Activated naive CD4-positive, alpha-beta T cell treated with anti-CD3 and anti-CD28 coated beads, Interleukin-2, amount 50 U/mL, for 16 hours (primary cell): ENCODE measurements at places on chromosomes 3 and 15.

GRCh38 chr3:127115691-127116351 lies 77.1 kb upstream of the PRR23E start:
- DNase-seq: no peak

- no peak for DNase-seq
Observed at GRCh38 chr3:77655396-77655795, 615.5 kb downstream of the ROBO2 start.

- no peak for DNase-seq
Observed at GRCh38 chr15:31337352-31338031, 10.9 kb downstream of the KLF13 start.

DNA sequence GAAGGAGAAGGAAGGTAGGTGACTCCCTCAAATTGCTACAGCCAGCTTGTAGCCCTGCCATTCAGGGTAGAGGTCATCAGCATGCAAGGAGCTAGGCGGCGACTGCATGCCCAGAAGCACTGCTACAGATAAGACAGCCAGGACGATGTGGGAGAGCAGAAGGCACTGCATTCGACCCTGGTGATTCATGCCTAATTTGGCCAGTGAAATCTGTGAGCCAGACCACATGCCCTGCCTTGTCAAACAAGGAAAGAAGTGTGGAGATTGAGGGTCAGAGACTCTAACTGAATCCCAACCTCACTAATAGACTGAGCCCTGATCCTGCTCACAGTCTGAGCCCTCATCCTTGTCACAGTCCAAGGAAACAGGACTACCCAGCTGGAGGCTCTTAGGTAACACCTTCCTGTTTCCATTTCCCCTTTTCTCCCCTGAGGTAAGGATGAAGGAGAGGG lies 86.6 kb downstream of the LINGO1 start:
- no peak for DNase-seq
